ENCODE measurements at places on chromosomes 3 and 15.
A peak's percentile ranks its signal among the peaks of the same experiment; 100 is the strongest.

DNA sequence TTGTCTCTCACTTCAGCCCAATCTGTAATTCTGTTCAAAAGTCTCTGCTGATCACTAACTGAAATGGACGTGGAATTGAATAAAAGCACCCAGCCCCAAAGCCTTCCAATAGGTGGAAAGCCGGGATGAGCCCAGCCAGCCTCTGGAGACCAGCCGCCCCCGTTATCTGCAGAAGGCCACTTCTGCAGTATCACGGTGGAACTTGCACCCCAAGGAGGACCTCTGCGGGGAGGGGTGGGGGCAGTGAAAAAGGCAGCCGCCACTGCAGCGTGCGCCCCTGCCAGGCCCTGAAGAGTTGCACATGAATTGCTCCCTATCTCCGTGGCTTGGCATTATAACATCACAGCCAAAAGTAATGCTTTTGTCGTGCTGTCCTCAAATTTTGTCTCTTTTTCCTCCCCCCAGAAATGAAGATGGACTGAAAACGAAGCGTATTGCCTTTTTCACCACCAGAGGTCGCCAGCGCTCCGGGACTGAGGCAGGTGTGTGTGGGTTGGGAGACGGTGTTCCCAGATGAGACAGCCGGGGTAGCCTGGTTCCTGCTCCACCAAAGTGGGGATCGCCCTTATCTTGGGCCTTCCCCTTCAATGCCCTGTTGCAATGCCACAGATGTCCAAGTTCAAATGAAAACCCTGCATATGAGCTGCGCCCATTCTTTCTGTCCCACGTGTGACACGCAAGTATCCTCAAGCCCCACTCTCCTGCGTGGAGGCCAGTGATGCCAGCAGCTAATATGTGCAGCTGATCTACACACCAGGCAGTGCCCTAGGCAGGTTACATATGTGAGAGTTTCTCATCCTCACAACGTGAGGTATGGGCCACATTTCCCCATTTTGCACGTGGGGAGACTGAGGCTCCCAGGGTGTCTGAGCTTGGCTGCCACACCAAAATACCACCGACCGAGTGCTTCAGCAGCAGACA lies 96.0 kb downstream of the LRRK1 start:
- DNase-seq: peak; percentile 93

GRCh38 chr3:128971421-128972100 lies 22.3 kb downstream of the CFAP92 start:
- DNase-seq: no peak

DNA sequence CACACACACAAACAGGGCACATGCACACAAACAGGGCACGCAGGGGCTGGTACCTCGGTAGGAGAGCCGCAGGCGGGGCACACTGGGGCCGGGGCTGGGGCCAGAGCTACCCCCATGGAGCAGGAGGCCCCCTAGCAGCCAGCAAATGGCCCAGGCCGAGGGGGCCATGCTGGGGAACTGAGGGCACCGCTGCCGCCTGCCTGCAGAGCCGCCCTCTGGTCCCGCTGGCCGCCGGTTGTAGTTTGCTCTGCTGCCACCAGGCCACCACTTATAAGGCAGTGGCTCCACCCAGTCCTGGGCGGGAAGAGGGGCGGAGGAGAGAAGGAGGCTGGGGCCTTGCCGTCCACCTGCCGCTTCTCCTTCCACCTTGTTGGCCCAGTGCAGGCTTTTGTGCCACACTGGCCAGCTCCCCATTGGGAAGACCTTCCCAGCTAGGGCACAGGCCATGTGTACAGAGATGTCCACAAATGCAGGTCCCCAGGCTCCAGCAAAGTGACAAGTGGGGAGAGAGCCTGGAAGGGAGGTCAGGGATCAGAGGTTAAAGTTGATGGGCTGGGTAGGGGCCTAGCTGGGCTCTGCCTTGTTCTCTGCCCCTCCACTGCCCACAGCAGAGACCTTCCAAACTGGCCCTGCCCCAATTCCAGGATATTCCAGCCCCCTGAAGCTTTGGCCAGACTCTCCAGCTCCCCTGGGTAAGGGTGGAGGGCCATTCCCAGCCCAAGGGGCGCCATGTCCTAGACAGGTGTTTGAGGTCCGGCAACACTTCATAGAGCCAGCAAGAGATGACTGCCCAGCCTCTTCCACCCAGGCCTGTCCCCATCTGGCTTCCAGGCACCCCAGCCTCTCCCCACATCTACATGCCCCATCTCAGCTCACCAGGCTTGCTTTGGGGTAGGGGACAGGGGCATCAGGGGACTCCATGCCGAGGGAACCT lies at the start of gene SEMA3G:
TSS of gene SEMA3G (minus strand) at position 244 of the 934 bp plus-strand sequence. CDS start at position 168, 76 bp downstream.
- DNase-seq: peak; percentile 59

DNA sequence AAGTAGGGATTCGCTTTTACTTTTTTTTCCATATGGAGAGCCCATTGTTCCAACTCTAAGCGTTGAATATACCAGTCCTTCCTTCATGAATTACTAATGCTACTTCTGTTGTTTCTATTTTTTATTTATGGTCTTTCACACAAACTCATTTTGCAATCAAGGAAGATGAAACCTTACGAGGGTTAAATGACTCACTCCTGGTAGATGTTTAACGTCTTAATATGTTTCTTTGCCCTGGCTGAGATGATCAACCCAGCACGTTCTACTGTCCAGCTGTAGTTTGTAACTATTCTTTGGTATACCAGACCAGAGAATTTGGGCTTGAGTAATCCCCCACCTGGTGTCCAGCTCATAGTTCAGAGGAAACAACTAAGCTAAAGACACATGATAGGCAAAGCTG lies 23.1 kb downstream of the CDCP1 start:
- no peak for DNase-seq

GRCh38 chr3:139355476-139355875 lies 11.7 kb downstream of the MRPS22 start:
- no peak for DNase-seq

GRCh38 chr15:44788748-44789147 lies 52.4 kb downstream of the TRIM69 start:
- no peak for DNase-seq

DNA sequence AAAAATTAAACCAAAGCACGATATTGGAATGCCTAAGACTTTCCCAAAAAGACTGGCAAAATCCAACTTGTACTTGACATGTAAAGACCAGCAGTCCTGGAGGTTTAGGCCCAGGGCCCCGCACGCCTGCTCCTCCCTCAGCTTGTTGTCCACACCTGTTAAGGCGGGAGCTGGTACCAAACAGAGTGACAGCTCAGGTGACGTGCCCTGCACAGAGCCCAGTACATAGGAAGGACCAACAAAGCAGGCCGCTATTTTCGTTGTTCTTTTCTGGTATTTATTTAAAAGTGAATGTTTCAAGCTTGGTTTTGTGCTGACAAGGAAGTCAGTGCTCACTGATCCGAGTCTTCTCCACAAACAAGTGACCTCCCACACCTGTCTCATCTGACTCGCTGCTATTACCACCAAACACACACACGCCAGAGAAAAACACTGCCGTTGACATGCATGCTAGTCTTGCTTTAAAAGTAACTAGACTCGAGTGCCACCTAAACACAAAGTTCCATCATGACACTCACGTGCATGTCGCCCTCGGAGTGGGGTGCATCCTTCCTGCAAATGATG lies 50.2 kb downstream of the HERC2 start:
- no peak for DNase-seq

DNA sequence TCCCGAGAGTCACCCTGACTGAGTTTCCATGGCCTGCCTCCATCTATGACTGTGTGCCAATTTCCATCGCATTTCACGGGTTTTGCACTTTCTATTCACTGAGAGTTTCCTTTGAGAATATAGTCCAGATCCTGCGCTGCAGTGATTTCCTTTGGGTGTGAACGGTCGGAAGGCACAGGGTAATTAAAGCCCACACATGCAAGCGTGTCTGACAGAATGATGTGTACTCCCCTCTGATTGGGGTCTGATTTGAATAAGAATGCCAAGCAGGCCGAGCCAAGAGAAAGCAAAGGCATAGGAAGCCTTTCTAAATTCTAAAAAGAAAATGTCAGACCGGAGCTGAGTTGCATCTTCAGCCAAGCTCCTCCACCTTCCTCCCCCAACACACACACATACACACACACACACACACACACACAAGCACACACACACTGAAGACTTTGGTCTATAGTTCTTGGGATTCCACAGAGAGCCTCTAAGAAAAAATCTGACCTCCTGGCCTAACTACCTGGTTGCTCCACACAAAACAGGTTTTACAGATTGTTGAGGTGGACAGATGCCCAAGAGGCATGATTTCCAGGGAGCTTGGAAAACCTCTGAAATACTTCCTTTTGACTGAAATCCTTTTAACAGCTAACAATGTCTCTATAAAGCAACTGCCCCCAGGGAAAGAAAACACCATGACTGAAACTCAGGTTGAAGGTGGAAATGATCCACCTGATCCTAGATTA lies 59.7 kb upstream of the LRRN1 start:
- DNase-seq: no peak

DNA sequence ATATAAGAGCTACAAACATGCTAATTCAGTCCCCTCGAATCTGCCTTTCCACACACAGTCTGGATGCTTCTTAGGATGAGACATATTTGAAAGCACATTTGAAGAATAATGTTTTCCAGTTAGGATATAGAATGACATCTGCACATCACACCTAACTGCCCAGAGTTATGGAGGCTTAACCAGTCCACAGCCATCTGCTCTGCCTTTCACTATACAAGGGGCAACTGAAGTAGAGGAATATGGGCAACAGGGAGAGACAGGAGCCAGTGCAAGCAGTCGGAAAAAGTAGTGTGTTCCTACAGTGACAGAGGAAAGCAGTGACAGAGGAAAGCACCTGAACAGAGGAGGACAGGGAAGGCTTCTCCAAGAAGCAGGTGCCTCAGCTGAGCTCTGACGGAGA lies 79.0 kb upstream of the CLDN18 start:
- no peak for DNase-seq

DNA sequence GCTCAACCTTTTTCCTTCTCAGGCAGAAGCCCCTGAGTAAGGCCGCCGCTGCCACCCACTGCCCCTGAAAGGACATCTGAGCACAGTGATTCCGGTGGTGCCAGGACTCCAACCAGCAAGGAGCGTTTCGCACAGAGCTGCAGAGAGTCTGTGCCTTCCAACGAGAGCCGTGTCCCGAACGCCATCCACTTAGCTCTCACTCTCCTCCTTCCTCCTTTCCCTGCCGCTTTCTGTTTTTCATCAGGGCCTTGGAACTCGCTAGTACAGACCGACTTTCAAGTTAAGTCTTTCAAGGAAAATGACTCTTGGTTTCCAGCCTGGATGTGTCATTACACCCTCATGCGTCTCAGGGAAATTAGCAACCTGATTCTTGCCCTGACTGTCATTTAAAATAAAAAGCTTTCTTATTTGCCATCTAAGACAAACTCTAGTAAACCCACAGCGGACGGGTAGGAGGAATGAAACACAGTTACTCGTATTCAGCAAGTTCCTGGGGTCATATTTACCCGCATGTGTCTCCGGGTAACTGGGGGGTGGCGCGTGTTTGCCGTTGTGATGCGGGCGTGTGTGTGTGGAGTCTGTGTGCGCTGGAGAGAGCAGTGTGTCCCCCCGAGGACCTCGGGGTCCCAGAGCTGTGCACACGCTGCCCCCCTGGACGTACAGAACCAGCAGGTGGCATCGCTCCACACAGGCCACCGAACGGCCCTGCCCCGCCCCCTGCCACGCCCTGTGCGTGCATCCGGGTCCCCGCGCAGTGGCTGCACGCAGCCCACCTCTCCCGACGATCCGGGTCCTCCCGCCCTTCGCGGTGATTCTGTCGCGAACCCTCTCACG lies 30.4 kb upstream of the ALDH1A3 start:
- no peak for DNase-seq

GRCh38 chr3:112350018-112350810 lies 17.3 kb downstream of the CD200 start:
- no peak for DNase-seq

- DNase-seq: no peak
These were observed 3.8 kb downstream of the TP53BP1 start for GRCh38 chr15:43489191-43489590.

GRCh38 chr3:152842413-152842812 lies 7.5 kb downstream of the P2RY1 start:
- DNase-seq: no peak

DNA sequence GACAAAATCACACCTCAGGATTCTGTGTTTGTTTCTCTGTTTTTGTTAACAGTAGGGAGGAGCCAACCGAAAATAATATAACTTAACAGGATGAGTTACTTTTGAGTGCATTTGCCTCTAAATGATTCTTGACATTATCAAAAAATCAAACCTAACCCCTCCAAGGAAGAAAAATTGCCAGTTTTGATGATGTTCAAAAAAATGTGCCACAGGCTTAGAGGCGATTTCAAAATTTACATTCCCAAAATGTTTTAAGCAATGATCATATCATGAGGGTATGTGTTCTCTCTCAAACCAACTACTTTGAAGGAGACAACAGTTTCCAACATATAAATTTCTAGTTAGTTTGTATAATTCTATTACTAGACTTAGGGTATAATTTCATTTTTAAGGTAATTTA lies 6.7 kb downstream of the VGLL3 start:
- no peak for DNase-seq

GRCh38 chr3:177061369-177061768 lies 135.9 kb downstream of the TBL1XR1 start:
- DNase-seq: no peak

GRCh38 chr3:193814166-193814892 lies 221.3 kb downstream of the OPA1 start:
- no peak for DNase-seq

DNA sequence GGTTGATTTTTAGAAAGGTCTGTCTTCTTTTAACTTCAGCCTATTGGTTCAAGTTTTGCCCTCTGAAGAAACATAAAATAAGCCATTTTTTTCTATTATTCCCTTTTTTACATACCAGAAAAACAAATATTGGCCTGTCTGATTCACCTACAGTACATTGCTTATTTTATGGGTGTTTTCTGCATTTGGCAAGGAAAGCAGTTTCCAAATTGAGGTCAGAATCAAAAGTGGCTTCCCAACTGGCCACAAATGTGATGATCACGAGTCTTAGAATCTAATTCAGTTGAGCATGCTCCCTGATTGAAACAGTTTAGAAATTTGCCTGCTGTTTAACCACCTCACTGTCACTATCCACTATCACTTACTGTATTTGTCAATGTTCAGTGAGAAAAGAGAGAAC lies 106.9 kb upstream of the CHMP2B start:
- DNase-seq: no peak

DNA sequence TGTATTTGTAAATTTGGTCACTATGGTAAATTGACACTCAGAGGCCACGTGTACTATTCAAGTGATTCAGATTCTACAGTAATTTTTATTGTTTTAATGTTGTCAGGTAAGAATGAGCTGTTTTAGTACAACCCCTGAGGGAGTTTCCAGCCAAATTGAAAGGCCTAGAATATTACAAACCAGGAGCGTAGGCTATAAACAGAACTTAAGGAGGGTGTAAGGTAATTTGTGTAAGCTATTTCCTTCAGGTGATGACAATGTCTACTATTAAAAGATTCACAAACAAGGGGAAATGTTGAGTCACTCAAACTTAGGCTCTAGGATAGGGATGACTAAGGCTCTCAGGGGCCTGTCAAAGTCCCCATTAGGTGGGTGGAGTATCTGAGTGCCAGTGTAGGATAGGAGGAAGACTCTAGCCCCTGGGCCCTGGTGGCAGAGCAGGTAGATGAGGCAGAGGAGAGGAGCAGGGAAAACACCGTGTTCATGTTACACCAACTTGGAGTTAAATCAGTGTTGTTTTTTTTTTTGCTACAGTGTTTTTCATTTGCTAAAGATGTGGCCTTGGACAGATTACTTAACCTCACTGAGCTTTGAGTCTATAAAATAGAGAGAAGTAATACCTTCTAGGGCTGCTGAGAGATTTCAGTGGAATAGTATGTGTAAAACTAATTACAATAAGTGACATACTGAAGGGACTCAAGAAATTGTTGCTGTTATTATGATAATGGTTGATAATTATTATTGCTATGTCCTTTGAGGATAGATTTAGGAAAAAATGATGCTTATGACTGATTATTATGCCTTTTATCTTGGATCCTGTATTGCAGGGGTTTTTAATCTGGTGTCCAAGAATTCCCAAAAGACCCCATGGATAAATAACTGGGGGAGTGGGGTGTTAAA lies 10.3 kb downstream of the TM4SF1 start:
- DNase-seq: no peak
